ENCODE measurements at places on chromosomes 5 and 9.

DNA sequence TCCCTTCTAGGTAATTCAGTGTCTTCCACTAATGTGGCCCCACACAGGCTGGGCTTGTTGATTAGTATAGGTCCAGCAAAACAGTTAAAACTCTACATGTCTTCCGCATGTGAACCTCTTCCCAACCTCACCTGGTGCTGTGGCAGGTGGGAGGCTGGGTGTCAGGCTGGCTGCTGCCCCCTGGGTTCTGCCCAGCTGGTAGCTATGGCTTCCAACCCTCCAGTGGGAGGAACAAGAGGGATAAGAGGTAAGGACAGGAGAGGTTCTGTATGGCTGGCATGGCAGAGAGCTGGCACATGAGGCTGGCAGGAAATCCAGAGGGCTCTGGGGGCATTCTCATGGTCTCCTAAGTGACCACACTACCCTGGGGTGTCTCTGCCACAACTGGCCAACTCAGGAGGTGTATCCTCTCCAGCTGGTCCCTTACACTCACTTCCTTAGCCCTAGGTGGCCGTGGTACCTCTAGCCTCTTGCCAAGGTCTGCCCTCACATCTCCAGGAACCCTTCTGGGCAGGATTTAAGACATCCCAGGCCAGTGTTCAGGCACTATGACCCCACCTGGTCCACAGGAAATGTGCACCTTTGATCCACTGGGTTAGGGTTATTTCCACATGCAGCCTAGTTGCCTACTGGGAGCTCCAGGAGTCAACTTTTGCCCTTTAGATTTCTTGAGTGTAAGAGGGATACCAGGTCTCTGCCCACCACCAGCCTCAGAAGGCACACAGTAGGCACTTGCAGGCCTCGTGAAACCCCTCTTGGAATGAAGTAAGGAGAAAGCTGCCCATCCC, 41.7 kb downstream of the AHRR start:
- no peak for DNase-seq

DNA sequence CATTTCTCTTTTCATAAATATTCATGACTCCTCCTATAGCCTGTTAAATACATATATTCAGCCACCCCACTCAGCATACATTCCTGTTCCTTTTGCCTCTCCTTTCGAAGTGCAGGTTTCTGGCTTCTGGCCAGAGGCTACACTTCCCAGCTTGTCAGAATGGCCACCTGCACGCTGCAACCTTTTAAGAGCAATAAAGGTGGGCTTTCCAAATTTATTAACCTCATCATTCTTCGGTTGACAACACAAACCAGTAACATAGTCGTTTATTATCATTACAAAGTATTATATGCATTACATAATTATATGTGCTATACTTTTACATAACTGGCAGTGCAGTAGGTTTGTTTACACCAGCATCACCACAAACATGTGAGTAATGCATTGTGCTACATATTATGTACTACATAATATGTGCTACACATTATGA, 16.5 kb upstream of the TMEM171 start:
- no peak for DNase-seq

- no peak for DNase-seq
Observed at GRCh38 chr9:19895006-19895405, 106.2 kb upstream of the SLC24A2 start.

DNA sequence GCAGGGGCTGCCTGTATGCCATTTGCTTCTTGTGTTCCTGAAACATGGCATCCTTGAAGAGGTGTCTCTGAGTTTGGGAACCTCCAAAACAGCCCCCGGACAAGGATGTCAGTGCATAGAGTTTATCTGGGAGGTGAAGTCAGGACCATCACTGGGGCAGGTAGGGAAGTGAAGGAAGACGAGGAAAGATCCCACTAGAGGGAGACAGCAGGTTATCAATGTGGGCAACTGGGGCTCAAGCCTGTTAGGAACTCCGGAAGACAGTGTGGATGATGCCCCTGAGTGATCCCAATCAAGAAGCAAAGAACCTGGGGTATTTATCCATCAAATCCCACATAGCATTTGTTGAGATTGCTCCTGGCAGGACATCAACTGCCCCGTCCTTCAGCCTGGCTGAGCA, 233.1 kb downstream of the AGTPBP1 start:
- no peak for DNase-seq

DNA sequence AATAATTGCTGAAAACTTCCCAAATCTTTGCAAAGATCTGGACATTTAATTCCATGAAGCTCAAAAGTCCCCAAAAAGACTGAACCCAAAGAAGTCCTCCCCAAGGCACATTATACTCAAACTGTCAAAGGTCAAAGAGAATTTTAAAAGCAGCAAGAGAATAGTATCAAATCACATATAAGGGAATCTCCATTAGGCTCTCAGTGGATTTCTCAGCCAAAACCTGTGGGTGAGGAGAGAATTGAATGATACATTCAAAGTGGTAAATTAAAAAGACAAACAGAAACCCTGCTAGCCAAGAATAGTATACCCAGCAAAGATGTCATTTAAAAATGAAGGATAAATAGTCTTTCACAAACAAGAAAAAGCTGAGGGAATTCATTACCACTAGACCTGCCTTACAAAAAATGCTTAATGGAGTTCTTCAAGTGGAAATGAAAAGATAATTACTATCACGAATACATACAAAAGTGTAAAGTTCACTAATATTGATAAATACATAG, 134.1 kb downstream of the NDUFS4 start:
- no peak for DNase-seq

DNA sequence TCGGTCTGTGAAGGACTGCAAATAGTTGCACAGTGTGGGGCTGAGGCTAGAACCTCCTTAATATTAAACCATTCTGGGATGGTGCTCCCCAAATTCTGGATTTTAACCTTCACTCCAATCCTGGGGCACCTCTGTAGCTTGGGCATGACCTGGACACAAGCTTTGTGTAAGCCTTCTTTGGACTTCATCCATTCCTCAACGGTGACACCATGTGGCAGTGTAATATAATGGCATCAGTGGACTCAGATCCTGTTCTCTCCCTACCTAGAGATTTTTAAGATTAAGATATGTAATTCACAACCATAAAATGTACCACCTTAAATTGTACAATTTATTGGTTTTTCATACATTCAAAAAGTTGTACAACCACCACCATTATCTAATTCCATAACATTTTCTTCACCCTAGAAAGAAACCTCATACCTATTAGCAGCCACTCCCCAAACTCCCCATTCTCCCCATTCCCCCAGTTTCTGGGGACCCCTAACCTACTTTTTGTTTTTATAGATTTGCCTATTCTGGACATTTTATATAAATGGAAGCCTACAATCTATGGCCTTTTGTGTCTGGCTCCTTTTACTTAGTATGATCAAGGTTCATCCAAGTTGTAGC, 4.8 kb upstream of the PLGRKT start:
- no peak for DNase-seq

DNA sequence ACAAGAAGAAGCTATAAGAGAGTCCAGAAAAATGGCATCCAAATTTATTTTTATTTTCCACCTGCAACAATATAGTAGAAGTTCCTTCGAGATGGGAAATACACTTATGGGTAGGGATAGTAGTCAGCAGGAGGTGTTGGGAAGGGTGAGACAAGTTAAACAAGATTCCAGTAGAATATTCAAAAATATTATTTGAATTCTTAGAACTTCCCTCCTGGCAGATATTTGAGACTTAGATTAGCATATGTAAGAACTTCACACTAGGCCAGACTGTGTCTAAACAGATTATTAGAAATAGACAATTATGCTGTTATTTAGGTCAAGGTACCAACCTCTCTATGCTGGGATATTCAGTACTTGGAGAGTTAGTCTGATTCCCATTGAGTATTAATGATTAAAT, 108.7 kb downstream of the PLK2 start:
- DNase-seq: no peak

DNA sequence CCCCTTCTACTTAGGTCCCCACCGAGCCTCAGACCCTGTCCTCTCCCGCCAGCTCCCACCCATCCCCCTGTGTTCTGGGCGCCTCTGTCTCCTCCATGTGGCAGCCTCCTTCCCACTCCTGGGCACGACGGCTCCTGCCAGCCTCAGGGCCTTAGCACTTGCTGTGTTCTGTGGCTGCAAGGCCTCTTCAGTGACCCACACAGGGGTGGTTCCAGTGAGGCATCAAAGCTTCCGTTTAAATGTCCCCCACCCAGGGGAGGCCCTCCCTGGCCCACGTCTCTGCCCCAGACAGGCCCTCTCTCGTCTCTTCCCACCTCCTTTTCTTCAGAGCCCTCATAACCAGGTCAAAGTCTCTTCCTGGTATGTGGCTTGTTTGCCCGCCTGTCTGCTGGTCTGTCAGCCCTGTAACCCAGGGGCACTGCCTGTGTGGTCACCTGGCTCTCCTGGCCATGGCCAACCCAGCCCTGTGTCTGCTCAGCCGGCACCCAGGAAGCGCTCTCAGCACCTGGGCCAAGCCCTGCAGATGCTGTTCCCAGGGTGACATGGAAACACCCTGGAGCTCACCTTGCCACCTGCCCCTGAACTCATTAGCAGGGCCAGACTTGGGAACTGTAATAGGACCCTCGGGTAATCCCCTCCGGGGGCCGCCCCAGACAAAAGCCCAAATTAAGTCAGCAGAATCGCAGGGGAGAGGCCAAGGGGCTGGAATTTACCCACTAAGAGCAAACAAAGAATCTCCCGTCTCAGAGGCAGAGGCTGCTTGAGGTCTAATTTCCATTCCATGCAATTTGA, 33.7 kb downstream of the LHX3 start:
- DNase-seq: no peak

- no peak for DNase-seq
Observed at GRCh38 chr9:113794721-113795120, 81.4 kb upstream of the ZNF618 start.

DNA sequence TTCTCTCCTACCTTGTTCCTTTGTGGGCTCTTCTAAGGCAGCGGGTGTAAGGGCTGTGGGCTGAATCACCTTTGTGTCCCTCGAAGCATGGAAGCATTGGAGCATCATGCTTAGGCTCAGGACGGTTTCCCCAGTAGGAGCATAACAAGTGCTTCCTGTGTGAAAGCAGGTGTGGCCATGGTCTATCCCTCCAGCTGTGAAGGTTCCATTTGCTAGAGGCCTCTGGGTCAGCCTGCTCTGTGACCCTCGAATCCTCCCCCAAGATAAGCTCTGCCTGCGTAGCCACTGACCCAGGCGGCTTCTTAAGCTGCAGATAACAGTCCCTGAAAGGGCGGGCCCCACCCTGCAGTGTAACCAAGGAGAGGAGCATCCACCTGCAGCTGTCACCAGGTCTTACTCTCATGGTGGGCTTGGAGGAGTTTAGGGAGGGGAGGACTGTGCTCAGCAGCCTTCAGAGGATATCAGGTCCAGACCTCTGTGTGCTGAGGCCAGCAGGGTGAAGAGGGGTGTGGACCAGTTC, 8.4 kb upstream of the NDST1 start:
- DNase-seq: no peak

DNA sequence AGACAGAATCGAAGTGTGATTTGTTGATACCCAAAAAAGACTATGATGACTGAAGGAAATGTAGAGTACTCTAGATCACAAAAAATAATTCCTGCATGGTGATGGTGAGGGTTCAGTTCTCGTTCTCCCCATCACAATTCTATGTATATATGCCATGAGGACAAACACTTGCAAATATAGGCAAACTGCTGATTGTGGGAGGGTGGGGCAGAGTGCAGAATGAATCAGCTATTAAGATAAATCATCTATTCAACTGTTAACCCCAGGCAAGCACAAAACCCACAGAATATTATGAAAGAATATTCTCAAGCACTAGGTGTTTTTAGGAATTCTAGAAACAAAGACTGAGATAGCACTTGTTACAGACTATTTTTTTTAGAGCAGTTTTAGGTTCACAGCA, 13.9 kb upstream of the UBLCP1 start:
- DNase-seq: no peak

- DNase-seq: no peak
Observed at GRCh38 chr5:177339107-177339638, 12.3 kb downstream of the LMAN2 start.

GRCh38 chr5:25190521-25191000, 545.8 kb upstream of the CDH10 start:
- no peak for DNase-seq

DNA sequence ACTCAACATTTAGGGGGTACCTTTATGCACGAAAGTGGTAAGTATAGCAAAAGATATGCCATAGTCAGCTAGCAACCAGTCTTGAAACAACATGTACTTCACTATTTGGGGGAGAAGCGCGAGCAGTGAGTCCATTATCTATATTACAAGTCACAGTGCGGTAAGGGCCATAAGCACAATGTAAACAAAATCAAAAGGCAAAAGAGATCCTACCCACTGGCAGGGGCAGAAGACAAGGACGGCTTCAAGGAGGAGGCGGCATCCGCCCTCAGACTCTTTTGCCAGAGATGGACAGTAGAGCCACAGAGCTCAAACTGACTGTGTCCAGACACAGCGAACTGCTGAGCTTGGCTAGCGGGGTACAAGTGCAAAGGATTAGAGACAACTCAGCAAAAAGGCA, 9.6 kb downstream of the MAPK9 start:
- no peak for DNase-seq

GRCh38 chr9:94086486-94087345, 2.5 kb downstream of the PTPDC1 start:
- no peak for DNase-seq

- no peak for DNase-seq
Observed at GRCh38 chr5:167014401-167015056, 1276.9 kb upstream of the WWC1 start.

- DNase-seq: no peak
Observed at GRCh38 chr9:95901506-95901905, 26.0 kb downstream of the ERCC6L2 start.

DNA sequence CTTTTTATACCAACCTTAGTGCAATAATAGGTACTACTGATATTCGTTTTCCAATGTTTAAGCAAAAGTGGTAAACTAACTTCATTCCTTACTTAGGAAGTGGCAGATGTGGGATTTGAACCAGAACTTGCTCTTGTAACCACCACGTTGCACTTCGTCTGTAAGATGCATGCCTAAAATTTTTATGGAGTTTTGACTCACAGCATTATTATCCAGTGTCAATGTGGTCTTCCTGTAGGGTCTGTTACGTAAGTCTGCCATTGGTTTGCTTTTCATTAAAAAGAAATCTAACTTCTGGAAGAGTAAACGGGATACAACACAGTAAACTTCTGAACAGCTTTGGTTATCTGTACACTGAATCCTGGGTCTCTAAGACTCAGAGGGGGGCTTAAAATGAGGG, 521.0 kb upstream of the WWC1 start:
- no peak for DNase-seq

DNA sequence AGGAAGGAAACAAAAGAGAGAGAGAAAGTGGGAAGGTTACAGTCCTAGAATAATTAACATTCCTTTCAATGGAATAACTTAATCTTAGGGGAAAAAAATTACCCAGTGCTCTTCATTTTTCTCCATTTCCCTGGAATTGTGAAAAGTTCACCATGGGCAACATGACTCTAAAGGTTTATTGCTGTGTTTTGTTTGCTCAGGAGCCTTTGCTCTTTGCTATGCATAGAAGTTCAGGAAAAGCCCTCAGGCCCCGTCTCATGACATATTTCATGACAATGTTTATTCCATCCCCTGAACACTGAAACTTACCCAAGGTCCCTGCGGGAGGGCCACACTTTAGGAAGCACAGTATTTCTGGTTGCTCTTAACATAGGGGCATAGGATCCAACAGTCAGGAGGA, 9.8 kb upstream of the CTSL start:
- DNase-seq: no peak

GRCh38 chr9:92480986-92481633, 1.2 kb downstream of the ASPN start:
- no peak for DNase-seq

Measured in activated CD8-positive, alpha-beta memory T cell treated with anti-CD3 and anti-CD28 coated beads for 1 hour (primary cell).